Stimulated activated CD4-positive, alpha-beta T cell treated with anti-CD3 and anti-CD28 coated beads, Interleukin-1b, Interleukin-23, amount 100 ng/mL, for 1 hour (primary cell): ENCODE measurements at places on chromosomes 11 and 22.

GRCh38 chr11:12678991-12679390 is 4.8 kb downstream of the TEAD1 start:
- no peak for DNase-seq

DNA sequence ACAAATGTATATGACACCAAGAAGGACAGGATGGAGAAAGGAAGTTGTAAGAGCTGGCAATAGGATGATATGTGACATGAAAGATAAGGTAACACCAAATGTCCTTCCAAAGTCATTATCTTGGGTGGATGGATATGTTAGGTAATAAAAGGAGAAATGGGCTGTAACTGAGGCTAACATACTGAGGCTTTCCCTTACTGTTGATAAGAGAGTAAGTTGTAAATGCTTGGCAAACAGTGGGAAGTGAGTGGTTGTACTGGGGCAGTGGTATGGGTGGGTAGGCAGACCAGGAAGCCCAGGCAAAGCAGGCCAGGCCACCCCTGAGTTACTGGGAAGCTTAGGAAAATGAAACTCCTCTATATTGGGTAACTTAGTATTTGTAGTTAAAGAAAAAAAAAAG is 73.7 kb downstream of the ARHGAP42 start:
- no peak for DNase-seq

DNA sequence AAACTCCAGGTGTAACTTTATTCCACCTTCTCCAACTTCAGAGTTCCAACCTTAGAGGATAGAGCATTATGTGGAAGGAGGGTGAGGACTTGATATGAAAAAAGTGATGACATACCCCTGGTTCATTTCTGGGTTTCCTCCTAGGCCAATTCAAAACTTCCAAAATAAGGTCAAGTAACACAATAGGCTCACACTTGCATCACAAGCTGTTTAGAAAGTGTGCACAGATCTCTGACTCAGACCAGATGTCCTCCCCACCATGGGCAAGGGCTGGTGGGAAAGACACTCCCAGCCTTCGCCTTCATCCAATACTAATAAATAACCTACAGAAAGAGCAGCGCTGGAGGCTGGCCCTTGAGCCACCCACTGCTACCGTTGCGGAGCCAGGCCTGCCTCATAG is 5.8 kb upstream of the BUD13 start:
- DNase-seq = no peak

DNA sequence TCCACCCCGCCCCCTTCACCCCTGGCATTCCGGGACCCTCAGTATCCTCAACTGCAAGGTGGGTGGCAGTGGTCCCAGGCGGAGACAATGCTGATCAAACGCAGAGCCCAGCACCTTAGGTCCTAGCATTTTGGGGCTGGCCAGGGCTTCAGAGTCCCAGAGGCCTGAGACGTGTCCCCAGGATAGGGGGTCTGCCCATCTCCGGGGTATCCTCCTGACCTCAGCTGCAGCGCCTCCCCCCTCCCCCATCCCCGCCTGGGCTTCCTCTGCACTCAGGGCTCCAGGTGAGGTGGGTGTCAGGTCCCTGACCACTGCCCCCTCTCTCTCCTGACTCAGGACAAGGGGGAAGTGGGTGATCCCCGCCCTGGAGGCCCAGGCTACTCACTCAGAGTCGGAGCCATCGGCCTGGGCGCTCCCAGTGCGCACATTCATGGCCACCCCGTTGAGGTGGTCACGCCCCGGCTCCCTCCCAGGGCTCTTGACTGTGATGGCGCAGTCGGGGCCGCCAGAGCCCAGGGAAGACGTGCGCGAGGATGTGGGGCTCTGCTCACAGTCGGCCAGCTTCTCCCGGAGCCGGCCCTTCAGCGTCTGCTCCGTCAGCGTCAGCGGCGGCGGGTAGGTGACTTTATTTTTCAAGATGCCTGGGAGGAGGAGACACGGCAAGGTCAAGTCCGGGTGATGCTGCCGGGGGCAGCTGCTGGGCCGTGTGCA is 28.3 kb downstream of the TRMU start:
- no peak for DNase-seq

- no peak for DNase-seq
Measured at GRCh38 chr11:9076661-9077060, 14.7 kb downstream of the SCUBE2 start.

GRCh38 chr11:121334973-121335710 is 42.6 kb downstream of the SC5D start:
- DNase-seq = no peak

- DNase-seq = no peak
Measured at GRCh38 chr22:27327981-27328721, 473.4 kb downstream of the MN1 start.

- no peak for DNase-seq
Measured at GRCh38 chr11:35058669-35059434, 80.1 kb upstream of the CD44 start.

- DNase-seq = no peak
Measured at GRCh38 chr22:36772451-36772850, 3.5 kb downstream of the IFT27 start.

DNA sequence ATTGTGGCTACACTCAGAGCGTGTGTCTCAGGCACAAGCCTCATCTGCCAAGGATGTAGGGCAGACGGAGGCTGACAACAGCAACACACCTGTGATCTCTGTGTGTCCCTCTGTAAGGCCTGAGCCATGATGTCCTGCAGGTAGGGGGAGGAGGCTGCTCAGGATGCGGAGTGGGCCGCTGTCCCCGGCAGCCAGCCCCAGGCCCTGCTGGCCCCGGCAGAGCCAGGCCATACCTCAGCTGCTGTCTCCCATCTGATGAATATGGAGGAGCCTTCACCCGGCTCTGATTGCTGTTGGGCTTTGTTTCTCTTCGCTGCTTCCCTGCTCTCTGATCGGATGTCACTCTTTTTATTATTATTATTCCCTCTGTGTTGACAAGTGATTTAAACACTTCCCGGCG is 83.6 kb upstream of the NCAM1 start:
- no peak for DNase-seq

DNA sequence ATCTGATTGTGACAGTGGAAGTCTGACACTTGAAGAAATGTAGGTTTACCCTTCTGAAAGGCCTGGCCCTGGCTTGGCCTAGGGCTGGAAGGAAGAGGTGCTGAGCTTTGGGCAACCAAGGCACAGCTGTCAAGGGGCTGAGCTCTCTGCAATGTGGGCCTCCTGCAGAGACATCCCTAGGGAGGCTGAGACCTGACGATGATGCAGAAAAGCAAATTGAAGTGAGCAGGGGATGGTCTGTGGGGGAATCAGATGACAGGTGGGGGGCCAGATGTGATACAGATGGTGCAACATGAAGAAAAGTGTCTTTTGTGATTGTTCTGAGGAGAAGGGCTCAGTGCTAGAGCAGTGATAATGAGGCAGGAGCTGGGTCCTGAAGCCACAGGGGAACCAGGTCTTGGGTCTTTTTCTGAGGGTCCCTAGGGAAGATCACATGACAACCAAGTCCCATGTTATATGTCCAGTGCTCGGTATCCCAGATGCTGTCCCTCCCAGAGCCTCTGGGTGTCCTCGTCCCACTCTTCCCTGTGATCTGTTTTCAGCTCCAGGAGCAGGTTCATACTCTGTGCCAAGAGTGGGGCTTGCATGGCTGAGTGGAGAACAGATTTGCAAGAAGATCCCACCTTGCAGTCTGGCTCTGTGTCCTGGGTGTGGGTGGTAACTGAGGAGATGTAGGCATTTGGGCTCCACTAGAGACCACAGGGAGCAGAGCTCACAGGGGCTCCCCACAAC is 79.9 kb upstream of the VPREB1 start:
- no peak for DNase-seq

- DNase-seq = no peak
Measured at GRCh38 chr22:17562906-17563870, at the start of gene SLC25A18. SLC25A18 (plus strand) TSS chr22:17563498; CDS start chr22:17579945, 16,447 bp downstream.

DNA sequence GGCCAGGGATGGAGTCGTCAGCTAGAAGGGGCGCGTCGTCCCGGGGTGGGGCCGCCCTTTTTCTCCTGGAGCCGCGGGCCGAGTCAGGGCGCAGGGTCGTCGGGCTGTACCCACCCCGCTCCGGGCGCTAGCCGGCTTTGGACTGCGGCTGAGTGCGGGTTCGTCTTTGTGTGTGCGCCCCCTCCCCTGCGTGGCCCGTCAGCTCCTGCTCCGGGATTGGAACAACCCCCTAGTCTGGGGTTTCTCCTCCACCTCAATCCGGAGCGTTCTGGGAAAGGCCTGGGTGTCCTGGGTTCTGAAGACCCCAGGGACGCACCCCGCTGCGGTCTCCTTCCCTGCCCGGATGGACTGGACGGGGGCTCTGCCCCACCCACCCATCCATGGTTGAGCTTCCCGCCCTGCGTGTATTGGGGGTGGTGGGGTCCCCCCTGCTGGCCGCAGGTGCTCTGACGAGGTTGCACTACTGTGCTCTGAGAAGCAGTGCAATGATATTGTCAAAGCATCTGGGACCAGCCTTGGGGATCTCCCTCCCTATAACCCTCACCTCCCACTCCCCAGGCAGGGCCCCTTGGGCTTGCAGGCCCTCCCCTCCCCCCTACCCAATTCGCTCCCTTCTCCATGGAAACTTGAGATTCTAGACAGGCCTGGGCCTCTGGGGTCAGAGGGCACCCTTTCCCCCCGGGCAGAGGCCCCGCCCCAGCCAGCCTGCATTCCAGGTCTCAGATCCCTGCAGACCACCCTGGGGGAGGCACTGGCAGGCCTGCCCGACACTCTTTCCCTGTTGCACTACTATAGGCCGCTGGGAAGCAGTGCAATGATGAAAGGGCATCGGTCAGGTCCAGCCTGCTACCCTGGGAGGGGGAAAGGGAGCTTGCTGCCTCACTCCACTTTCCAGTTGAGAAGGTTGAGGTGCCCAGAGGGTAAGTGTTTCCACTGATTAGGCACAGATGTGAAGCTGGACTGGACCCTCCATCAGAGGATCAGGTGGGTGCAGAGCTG is 10.7 kb downstream of the SDF2L1 start:
- no peak for DNase-seq
